Central memory CD4-positive, alpha-beta T cell (primary cell): ENCODE measurements at places on chromosomes 2 and 18.

DNA sequence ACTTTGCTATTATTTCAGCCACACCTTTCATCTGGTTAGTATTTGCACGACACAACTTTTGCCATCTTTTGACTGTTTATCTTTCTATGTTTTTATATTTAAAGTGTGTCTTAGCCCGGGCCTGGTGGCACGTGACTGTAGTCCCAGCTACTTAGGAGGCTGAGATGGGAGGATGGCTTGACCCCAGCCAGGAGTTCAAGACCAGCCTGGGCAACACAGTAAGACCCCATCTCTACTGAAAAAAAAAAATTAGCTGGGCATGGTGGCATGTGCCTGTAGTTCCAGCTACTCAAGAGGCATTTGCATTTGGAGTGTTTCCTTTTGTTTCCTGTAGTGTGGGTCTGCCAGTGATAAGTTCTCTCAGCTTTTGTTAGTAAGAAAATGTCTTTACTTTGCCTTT lies 88.7 kb upstream of the GLI2 start:
- no peak for DNase-seq

DNA sequence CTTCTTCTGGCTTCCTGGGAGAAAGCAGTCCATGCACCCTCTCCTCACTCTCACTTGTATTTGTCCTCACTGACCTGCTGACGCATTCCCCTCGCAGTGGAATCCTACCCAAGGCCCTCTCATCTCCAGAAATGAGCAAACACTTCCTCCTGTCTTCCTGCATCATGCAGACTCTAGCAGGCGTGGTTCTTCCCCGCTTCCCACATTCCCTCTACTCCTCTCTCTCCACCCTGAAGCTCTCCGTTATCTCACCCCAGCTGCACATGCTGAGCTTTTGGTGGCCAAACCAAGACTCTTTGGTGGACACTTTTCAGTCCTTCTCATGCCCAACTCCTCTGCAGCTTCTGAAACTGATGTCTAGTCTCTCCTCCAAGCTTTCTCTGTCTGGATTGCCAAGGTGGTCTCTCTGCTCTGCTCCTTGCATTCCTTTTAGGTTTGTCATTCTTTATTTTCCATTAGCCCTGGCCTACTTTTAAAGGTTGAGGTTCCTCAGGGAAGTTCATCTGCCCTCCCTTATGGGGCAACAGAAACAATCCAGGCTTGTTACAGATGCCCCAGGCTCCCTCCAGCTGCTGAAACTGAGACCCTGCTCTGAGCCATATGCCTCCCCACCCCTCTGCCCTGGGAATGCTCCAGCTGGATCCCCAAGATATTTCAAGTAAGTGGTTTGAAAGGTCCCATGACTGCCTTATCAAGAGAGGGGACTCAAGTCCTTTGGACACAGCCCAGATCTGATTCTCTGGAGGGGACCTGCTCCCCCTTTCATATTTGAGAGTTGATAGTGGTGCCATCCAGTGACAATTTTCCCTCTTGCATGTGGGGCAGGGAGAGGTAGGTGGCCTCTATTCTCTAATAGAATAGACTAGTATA lies 835 bp upstream of the IL18RAP start:
- DNase-seq = no peak

- DNase-seq = no peak
Observed at GRCh38 chr2:172053486-172053885, 31.8 kb upstream of the DLX1 start.

- DNase-seq = peak; percentile 19
Observed at GRCh38 chr2:156436497-156437085, 412 bp downstream of the GPD2 start.

DNA sequence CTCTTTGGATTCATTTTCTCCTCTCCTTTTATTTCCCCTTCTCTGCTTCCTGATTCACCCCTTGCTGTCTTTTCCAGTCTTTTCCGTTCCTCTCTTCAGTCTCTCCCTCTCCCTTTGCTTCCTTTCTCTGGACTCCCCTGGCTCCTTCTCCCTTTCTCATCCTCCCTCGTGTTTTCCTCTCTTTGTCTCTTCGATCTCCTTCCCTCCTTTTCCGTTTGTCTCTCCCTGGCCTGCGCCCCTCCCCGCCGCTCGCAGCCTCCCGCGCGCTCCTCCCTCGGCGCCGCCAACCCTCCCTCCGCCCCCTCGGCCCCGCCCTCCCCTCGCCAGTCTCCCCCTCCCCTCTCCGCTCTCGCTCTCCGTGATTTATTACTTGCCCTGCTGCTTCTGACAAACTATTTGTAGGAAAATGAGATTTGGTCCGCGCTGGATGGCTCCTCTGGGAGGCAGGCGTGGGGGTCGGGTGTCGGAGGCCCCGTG lies 46.0 kb upstream of the PAX8 start:
- DNase-seq = peak; percentile 5

GRCh38 chr2:10255189-10256030 lies 47.3 kb upstream of the HPCAL1 start:
- DNase-seq = no peak

- DNase-seq = no peak
Observed at GRCh38 chr2:165469417-165469816, at the start of gene CSRNP3. Gene CSRNP3, plus strand, starts transcription at chr2:165469698. Its CDS starts 125,368 bp downstream, at chr2:165595066.

GRCh38 chr2:60095202-60095815 lies 458.1 kb downstream of the BCL11A start:
- DNase-seq = no peak

- DNase-seq = no peak
Observed at GRCh38 chr2:142052220-142052863, 78.5 kb downstream of the LRP1B start.

GRCh38 chr18:75071866-75072671 lies 136.9 kb downstream of the PTGR3 start:
- no peak for DNase-seq

GRCh38 chr18:27378431-27379095 lies 193.5 kb upstream of the CHST9 start:
- no peak for DNase-seq

GRCh38 chr2:150888337-150888736 lies 373.3 kb downstream of the RBM43 start:
- DNase-seq = no peak

GRCh38 chr2:95008996-95009395 lies 16.5 kb upstream of the MAL start:
- no peak for DNase-seq

GRCh38 chr18:26459340-26459739 lies 89.0 kb downstream of the KCTD1 start:
- DNase-seq = no peak

DNA sequence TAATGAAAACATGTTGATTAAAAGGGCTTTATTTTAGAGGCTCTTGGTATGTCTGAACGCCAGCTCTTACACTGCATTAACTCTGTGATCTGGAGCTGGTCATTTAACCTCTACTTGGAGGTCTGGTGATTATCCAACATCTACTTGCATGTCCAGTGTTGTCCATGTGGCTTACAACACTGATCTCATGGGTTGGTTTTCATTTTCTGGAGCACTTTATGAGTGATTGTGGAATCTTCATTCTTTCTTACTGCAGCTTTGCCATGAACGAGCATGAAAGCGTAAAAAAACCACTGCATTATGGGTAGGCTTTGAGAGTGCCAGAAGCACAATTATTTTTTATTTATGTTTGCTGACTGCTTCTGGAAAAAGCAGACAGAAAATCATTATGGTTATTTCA lies 4.8 kb downstream of the CCDC195 start:
- no peak for DNase-seq

DNA sequence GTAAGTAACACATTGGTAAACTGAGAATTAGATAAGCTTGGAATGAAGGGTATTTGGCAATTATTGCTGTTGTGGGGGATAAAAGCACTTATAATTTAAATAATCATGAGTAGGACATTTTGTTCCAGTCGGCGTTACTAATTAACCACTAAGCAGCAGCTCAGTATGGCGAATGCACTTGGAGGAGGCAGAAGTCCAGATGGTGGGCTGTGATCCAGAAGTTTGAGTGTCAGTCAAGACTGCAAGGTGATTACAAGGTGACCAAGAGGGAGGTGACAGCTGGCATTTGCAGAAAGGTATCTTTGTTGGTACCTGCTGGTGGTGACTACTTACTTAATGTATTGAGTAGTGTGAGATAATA lies 643.6 kb upstream of the FAM98A start:
- DNase-seq = no peak

DNA sequence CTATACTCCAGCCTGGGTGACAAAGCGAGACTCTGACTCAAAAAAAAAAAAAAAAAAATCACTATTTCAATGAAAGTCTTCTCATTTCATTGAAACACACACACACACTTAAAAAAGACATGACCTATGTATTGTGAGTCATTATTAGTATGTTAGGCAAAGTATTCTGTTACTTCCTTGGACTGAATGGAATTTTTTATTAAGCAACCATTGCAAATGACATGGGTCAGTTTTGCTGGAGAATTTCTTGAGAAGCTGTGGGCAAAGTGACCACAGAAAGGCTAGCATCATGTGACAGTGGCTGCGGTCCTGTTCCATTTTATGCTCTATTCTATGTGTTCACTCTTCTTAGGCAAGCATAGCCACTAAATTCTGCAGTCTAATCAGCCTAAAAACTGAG lies 695.7 kb downstream of the TDRD15 start:
- DNase-seq = no peak

DNA sequence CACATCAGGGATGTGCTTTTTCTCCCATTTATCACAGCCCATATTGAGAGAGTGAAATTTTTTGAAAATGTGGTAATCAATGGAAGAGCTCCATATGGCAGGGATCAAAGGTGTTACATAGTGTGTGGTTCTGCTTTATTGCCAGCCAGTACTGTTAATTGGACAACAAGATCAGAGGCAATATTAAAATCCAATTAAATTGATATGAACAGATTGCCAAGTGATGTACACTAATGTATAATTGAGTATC lies 338.9 kb downstream of the BCL11A start:
- no peak for DNase-seq

DNA sequence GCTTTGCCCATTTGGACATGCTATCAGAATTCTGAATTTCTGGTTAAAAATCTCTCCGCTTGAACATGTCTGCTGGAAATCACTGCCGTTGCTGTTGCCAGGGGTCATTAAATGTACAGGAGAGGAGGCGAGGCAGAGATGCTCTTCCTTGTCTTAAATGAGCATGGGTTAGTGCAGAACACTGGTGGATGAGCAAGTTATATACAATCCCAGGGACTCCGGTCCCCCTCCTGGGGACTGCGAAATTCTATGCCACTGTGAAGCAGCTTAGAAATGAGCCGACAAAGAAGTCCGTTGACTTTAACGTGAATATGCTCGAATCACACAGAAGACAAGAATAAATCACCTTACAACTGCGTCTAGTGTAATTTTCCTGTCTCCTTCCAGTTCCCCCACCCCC lies 95.1 kb upstream of the KLHL14 start:
- DNase-seq = no peak

DNA sequence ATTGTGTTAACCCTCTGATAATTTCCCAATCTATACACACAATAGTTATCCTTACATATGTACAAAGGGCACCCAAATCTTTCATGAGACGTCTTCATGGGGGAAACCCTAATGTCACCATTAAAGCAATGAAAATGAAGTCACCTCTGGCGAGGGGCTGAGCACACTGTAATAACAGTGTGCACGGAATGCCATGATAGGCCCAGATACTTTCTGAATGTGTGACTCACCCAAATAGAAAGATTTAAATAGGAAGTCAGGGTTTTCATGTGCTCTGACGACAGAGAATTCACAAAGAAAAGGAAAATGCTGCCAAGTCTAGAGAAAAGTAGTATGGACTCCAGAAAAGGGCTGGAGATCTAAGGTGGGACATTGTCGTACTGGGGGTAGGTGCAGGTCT lies 128.3 kb downstream of the SATB2 start:
- no peak for DNase-seq

DNA sequence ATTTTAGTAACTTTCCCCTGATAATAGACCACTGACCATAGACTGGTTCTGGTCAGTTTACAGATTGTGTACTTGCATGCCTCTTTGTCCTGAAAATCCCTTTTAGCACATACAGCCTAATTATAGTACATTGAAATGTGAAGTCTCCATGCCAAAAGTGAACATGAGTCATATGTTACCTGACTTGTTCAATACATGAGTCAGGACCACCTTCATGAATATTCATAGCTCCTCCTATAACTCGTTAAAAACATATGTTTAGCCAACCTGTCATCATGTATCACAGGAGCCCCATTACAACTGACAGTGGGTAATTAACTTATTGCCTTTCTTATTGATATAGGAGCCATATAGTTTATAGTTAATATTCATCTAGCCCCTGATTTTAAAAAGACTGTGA lies 78.6 kb downstream of the SH3YL1 start:
- DNase-seq = no peak

- DNase-seq = no peak
Observed at GRCh38 chr2:64857581-64858471, 131.4 kb upstream of the SLC1A4 start.

- no peak for DNase-seq
Observed at GRCh38 chr2:197276156-197276555, 34.4 kb downstream of the ANKRD44 start.

DNA sequence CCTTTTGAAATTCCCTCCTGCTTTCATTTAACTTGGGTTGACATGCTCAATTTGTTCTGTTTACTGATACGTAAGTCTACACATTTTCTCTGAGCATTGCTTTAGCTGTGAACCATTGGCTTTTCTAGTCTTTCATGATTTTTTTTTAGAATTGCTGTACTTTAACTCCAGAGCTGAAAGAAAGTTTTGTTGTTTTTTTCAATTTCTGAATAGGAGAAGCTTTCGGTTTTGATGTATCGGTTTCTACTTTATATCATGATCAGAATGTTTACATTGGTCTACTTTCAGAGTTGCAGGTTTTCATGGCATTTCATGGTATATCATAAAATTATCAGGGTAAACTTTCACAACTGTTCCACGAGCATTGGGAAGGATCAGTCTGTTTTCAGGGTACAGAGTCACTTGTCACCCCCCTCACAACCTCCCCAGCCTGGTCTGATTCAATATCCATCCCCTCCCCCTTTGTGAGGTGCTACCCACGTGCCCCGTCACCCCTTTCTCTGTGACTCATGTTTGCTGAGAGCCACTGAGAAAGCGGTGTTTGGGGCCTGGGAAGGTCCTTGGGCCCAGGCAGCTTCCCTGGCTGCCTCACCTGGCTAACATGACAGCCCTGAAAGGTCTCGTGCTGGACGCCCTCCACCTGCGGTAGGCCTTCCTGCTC lies 7.0 kb downstream of the ASTL start:
- DNase-seq = no peak

DNA sequence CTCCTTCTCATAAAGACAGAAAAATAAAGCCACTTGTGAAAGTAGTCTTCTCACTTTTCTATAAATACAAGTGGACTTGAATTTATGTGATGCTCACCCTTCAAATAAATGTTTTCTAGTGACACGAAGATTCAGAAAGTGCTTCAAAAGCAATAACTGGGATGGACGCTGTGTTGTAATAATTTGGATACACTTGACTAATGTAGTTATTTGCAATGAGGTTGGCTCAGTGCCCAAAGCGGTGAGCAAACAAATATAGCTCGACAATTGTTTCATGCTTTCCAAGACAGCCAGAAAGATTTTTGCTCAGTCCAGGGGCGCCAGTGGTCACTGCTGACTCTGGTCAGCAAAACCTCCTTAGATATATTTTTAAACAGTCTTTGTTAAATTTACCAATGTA lies 278.6 kb upstream of the KLHL14 start:
- no peak for DNase-seq

GRCh38 chr2:226151157-226151556 lies 648.5 kb downstream of the IRS1 start:
- no peak for DNase-seq

- no peak for DNase-seq
Observed at GRCh38 chr2:54949431-54949830, 100.8 kb downstream of the RTN4 start.

- DNase-seq = no peak
Observed at GRCh38 chr18:32048507-32049091, 30.0 kb downstream of the RNF125 start.
